Esophagus mucosa (tissue), 1 donor: ENCODE measurements at places on chromosomes 13 and 19. TPM values are rescaled to one million over a fixed set of nuclear protein-coding genes. Genes with fewer than 3 reads are reported as not detected.

The ZNF729 gene
- total RNA-seq: not detected

DNA sequence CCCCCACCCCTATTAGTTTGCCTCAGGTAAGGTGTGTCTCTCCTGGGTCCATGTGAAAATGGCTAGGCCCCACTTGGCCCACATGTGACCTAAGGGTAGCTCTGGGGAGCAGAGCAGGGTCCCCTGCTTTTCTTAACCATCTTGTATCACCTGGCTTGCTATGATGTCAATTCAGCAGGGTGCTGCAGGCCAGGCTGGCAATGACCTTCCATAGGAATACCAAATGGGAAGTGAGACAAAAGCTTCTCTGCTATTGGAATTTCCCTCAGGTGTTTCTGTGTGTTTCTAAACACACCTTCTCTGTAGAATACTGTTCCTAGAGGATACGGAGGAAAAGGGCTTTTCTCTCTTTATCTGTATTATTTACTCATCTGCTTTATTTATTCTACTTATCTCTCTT is 35.7 kb upstream of the DACH1 start:
- no peak for ATAC-seq

- ATAC-seq: peak; percentile 51
These were observed 20.1 kb downstream of the SH3GL1 start for GRCh38 chr19:4380254-4380727.

GRCh38 chr13:42078128-42078808 is 29.8 kb downstream of the DGKH start:
- no peak for ATAC-seq

DNA sequence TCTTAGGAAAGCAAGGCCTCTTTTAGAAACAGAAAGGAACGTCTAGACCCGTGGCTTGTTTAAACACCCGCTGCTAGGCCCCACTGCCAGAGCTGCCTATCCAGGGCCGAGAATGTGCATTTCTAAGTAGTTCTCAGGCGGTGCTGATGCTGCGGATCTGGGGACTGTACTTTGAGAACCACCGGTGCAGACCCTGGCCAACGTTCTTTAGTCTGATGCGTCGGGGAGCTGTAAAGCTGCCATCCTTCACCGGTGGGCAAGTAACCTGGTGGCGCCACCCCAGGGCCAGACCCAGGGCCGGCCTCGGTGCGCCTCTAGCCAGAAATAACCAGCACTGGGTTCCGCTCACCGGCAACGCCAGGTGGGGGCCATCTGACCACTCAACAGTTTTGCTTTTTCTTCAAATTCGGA is 47.1 kb downstream of the TGDS start:
- peak; percentile 32 for ATAC-seq

- peak; percentile 34 for ATAC-seq
These were observed 1.3 kb downstream of the GADD45B start for GRCh38 chr19:2477141-2477710.

DNA sequence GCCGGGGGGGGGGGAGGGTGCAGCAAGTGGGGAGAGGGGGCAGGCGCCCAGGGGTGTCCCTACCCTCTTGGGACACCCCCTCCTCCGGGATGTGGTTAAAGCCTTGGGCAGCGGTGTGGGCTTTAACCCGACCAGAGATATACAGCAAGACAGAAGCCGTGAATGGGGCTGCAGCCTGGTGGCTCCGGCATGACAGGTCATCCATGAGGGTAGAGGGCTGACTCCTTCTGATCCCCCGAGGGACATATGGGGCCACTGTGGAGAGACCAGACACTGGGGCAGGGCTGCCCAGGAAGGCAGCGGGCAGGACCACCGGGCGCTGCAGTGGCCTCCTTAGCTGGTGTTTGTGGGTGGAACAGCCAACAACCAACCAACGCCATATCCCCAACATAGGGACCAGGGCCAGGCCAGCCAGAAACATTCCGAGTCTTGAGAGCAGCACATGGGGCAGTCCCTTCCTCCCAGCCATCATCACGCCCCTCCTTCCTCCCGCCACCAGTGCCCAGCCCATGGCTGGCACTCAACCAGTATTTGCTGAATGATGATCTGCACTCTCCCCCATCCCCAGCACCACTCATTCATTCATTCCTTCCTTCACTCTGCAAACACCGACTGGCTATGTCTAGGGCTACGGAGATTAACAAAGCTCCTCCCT is 18.2 kb downstream of the ELAVL1 start:
- no peak for ATAC-seq

GRCh38 chr19:47545061-47545948 is 27.6 kb downstream of the ZNF541 start:
- peak; percentile 32 for ATAC-seq

DNA sequence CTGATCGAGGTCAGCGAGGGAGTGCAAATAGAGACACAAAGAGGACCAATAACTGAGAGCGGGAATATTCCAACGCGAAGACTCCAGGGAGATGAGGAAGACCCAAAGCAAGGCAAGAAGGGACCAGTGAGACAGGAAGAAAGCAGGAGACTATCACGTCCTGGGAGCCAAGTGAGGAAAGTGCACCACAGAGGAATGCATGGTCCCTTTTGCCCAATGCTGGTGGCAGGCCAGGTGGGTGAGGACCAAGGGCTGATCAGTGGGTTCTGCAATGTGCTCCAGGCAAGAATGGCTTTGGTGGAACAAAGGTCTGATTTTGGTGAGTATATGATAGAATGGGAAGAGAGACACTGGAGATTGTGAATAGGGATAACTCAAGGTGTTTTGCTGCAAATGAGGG is 25.4 kb downstream of the CHST8 start:
- ATAC-seq: no peak

GRCh38 chr19:45769821-45770191 is 754 bp upstream of the SIX5 start:
- peak; percentile 9 for ATAC-seq

DNA sequence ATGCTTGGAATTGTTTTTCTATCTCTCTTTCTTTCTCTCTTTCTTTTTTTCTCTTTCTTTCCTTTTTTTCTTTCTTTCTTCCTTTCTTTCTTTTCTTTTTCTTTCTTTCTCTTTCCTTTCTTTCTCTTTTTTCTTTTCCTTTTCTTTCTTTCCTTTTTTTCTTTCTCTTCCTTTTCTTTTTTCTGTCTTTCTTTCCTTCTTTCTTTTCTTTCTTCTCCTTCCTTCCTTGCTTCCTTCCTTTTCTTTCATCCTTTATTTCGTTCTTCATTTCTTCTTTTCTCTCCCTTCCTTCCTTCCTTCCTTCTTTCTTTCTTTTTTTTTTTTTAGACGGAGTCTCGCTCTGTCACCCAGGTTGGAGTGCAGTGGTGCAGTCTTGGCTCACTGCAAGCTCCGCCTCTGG is 1.9 kb upstream of the MEX3D start:
- ATAC-seq: no peak
